Stimulated activated CD8-positive, alpha-beta memory T cell treated with anti-CD3 and anti-CD28 coated beads, Interleukin-15, amount 100 ng/mL, for 4 hours (primary cell): ENCODE measurements at places on chromosomes 1 and 21.

DNA sequence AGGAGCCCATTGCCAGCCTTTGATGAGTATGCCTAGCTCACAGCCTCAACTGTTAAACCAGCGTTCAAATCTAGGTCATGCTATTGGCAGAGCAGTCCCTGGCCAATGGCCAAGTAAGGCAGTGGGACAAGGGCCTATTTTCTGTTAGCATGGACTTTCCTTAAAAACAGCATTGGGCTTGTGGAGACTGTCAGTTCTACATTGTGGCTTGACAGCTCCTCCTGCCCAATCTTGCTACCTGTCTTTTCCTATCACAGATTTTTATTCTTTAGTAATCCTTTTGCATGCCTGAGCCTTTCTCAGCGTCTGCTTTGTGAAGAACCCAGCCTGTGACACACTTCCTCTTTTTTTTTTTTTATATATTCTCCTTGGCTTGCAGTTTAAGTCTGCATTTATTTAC is 56.4 kb downstream of the DIP2A start:
- DNase-seq: no peak

GRCh38 chr1:13829152-13829769 is 129.3 kb downstream of the PRDM2 start:
- DNase-seq: no peak

GRCh38 chr1:1331068-1331965 is at the start of gene TAS1R3:
Gene TAS1R3 (plus strand): TSS chr1:1331280. CDS start chr1:1331346, 66 bp downstream.
- no peak for DNase-seq

- DNase-seq: no peak
These were observed 550.2 kb downstream of the USP25 start for GRCh38 chr21:16279731-16280581.

- DNase-seq: no peak
These were observed 319.7 kb downstream of the MATN1 start for GRCh38 chr1:30403726-30404125.

DNA sequence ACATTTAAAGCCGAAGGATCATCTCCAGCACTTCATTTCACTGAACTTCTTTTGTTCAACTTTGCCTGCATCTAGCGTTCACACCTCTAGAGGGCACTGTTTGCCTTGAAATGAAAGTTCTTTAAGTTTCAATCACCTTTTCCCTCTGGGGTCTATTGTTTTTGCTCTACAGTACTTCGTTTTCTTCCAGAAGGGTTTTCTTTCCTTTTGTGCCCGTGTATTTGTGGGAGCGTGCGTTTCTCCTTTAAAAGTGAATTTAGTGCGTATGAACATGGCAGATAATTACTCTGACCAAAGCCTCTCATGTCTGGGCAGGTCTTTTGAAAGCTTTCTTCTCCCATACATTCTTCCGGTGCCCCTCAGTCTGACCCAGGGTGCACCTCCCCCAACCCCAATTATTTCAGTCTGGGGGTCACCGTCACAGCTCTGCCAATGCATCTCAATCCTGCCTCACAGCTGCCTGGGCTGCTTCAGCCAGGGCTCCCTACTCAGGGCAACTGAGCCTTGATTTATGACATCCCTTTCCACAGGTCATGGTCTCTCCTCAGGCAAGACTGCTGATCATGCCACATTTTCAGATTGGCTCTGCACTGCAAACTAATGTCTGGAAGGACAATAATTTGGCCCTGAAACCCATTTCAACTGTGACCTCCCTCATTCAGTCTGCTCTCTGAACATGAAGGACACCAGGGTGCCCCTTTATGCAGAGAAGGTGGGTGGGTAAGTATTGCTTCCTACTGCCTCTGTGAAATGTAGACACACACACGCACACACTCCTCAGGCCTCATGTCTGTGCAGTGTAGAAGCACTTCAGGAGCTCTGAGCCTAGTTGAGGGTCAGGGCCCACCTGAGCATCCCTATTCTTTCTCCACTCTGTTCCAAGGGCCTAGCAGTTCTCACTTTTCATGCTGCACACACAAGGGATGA is 88.6 kb downstream of the NUF2 start:
- no peak for DNase-seq

GRCh38 chr1:246169019-246169418 is 338.1 kb downstream of the SMYD3 start:
- no peak for DNase-seq

- no peak for DNase-seq
These were observed 417.1 kb downstream of the SETD4 start for GRCh38 chr21:35643176-35643575.

- DNase-seq: no peak
These were observed 11.8 kb downstream of the NHLH2 start for GRCh38 chr1:115829023-115829674.

GRCh38 chr21:26179501-26179900 is 8.9 kb upstream of the APP start:
- no peak for DNase-seq

GRCh38 chr1:153417136-153417888 is 992 bp downstream of the S100A7A start:
- DNase-seq: no peak

- no peak for DNase-seq
These were observed 1.1 kb downstream of the SPOCD1 start for GRCh38 chr1:31814631-31815306.

- DNase-seq: no peak
These were observed 33.3 kb downstream of the MAEL start for GRCh38 chr1:167022384-167022783.
